ENCODE measurements at places on chromosomes 4 and X.

DNA sequence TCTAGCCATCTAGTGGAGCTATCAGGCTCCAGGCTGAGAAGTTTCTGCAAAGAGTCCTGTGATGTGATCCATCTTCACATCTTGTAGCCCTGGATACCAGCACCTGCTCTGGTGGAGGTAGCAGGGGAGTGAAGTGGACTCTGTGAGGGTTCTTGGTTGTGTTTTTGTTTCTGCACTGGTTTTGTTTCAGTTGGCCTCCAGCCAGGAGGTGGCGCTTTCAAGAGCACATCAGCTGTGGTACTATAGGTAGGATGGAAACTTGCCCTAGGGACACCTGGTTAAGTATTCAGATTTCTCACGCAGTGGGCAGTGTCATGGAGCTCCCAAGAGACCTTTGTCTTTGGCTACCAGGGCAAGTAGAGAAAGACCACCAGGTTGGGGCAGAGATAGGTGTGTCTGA, 257.5 kb upstream of the SLC7A11 start:
- DNase-seq = no peak

DNA sequence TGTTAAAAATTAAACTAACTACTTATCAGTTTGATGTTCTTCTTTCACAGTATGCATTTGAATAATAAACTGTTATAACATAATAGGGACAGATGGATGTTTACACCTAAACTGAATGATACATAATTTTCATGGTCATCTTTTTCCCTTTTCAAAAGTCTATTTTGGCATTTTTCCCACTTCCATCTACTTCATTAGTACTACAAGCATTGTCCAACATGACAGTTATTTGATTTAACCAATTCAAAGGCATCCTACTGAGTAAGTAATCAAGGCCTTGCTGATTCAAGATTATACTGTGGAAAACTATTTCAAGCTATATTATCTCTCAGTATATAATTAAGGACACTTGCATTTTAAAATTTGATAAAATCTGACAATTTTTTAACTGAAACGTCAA, 212.9 kb downstream of the FAT4 start:
- DNase-seq = no peak

DNA sequence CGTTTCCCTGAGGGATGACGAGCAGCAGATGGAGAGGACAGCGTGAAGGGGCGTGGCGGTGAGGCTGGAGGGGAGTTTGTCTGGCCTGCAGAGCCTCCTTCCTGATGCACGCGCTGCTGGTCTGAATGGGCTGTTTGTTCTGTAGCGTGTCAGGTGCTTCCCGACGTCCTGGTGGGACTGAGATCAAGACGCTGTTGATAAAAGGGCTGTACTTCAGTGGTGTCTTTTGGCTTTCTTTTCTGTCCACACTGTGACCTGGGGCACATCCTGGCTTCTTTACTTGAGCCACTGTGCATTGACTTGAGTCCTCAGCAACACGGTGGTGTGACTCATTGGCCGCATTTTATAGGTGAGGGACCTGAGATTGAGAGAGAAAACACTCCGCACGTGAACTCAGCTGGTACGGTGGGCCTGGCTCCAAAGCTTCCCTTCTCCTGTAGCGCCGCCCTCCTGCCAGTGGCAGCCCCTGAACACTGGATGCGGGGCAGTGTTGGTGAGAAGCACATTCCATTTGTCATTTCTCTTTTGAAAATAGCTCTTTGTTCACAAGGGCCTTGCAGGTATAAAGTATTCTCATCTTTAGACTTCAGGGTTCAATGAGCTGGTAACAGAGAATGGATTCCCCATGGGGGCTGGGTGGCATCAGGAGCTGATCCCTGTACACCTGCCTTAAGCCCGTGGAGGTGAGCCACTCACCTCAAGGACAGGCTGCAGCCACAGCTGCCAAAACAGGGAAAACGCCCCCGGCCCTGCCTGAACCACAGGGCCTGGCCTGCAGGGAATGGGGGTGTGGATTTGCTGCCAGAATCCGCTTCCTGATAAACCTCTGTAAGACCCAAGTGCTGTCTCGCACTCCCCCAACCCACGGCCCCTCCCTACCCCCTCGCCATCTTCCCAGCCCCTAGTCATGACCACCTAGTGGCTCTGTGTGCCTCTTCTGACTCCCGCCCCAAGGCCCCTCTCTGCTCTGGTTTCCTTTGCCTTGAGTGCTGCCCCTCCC, 29.2 kb downstream of the NSG1 start:
- DNase-seq = peak; percentile 57

DNA sequence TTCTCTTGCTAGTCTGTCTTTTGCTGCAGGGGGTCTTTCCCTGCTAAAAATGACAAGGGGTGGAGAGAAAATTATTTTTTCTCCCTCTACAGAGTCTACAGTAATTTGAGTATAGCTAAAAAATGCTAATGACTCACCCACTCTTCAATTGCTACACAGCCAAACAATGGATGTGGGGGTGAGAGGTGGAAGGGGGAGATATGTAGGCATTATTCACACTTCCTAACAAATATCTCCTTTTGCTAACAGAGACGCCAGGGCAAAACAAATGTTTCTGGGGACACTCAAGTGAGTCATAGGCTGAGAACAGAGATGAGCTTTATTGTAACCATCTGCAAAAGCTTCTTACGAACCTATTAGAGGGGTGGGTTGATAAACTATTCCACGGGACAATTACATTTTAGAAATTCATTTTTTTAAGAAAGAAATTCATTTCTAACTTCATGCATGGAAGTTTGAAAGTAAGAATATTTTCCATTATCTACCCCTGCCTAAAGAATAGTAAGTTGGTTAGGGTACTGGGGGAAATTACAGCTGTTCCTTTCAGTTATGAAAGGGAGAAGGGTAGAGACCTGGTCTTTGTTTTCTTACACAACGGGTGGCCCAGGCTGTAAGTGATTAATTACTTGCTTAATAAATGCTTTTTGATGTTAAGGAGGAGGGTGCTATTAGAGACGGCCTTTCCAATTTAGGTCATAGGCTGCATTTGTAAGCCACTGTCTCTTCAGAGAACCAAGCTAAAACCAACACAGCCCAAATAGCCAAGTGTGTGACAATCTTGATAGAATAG, 12.8 kb downstream of the SCD5 start:
- peak; percentile 76 for DNase-seq

DNA sequence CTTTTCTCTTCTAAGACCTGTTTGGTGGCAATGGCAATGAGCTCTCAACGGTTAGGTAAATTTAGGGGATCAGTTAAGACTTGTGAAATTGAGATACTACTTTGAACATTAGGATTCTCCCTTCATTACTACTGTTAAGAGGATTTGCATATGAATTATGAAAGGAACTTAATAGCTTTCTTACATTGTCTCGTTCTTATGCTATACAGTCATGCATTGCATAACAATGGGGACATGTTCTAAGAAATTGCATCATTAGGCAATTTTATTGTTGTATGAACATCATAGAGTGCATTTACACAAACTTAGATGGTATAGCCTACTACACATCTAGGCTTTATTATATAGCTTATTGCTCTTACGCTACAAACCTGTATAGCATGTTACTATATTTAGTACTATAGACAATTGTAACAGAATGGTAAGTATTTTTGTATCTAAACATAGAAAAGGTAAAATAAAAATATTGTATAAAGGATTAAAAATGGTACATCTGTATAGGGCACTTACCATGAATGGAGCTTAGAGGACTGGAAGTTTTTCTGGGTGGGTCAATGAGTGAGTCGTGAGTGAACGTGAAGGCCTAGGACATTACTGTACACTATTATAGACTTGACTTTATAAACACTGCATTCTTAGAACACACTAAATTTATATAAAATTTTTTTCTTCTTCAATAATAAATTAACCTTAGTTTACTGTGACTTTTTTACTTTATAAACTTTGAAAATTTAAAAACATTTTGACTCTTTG, 62.5 kb downstream of the PAQR3 start:
- no peak for DNase-seq

DNA sequence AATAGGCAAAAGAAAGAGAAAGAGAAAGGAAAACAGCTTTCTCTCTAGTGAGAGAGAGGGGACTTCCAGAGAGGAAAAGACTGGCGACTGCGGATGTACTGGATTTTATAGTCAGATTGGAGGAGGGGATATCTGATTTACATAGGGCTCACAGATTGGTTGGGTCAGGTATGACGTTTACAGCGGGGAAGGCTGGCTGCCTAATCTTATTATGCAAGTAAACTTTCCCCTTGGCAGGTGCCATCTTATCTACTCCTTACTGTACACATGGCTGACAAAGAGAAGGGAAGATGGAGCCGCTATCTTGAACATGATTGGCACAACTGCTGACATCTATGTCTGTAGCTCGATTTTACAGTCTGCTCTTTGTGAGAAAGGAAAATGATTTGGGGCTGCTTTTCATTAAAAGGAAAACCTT, 25.4 kb downstream of the RBPJ start:
- DNase-seq = no peak

- DNase-seq = no peak
Measured at GRCh38 chr4:7807351-7807921, 132.2 kb downstream of the AFAP1 start.

GRCh38 chrX:110794601-110795000, 1.0 kb downstream of the CHRDL1 start:
- DNase-seq = no peak

GRCh38 chr4:73944061-73944875, 37.6 kb downstream of the PF4 start:
- no peak for DNase-seq

DNA sequence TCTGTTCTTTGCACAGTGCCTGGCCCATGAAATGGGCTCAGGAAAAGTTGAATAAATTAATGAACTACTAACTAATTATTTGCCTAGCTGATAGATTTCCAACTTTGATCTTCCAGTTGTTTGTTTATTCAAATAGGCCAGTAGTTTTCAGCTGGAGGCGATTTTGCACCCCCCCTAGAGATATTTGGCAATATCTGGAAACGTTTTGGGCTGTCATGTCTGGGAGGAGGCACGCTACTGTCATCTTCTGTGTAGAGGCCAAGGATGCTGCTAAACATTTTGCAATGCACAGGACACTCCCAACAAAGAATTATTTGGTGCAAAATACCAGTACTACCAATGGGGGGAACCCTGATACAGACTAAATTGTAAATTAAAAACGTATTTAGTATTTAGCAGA, 81.9 kb downstream of the VCX2 start:
- no peak for DNase-seq

DNA sequence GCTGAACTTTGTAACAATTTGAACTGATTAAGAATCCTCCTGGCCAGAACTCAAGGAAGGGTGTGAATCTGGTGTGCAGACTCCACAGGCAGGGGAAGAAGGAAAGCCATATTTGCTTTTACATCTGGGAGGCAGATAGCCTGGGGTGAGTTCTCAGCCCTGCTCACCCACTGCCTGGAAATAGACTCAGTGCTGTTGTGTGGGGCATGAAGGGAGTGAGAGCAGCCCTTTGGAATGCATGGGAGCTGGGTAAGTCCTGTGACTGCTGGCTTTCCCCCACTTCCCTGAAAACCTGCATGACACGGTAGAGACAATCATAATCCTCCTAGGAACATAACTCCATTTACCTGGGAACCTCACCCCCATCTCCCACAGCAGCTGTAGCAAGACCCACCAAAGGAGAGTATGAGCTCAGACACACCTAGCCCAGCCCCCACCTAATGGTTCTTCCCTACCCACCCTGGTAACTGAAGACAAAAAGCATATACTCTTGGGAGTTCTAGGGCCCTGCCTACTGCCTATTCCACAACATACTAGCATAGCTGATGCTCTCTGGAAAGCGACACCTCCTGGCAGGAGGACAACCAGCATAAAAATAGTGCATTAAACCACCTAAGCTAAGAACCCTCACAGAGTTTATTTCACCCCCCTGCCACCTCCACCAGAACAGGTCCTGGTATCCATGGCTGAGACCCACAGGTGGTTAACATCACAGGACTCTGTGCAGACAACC, 59.3 kb upstream of the UBQLN2 start:
- no peak for DNase-seq

DNA sequence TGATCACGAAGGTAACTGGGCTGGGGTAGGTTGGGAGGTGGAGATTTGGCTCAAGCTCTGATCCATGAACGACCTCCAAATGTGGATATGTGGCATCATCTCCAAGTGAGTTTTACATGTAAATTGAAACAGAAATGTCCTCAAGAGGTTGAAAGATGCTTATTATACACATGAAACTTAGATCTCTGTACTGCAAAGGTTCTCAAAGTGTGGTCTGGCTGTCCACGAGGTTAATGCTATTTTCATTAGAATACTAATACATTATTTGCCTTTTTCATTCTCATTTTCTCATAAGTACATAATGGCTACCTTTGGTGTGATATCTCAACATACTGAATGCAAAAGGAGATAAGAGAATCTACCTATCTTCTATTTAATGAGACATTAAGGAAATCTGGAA, 198.2 kb downstream of the RASL11B start:
- DNase-seq = no peak

DNA sequence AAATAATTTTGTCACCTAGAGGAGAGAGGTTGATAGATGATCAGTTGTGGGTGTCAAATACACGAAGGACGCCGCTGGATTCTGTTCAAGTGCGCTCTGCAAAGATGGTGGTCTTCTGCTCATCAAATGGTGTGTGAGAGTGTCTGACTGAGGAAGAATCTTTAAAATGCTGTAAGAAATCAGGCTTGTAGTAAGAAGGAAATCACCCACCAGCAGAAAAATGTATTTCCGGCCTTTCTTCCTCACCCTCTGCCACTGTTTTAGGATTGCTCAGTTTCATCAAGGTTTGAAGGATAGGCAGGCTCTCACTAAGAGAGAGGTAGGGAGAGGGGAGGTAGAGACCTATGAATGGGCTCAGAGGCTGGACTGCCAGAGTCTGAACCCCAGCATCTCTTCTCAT, 28.7 kb downstream of the RHOH start:
- no peak for DNase-seq
